ENCODE measurements at places on chromosomes 1 and 21.

DNA sequence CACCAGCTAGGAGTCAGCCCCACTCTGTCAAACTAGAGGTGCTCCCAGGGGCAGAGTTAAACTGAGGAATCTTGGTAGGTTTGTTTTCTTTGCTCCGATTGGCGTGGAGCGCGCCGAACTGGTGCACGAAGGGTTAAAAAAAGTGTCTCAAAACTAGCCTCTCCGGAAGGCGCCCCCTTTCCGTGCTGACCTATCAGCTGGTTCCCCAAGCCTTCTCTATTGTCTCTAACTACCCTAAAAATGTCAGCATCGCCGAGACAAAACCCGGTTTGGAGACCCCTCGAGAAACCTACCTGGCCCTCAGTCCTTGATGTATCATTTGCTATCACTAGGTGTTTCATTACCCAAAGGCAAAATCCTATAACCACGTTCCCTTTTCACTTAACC is 2.2 kb downstream of the TGFB2 start:
- DNase-seq: peak; percentile 59

DNA sequence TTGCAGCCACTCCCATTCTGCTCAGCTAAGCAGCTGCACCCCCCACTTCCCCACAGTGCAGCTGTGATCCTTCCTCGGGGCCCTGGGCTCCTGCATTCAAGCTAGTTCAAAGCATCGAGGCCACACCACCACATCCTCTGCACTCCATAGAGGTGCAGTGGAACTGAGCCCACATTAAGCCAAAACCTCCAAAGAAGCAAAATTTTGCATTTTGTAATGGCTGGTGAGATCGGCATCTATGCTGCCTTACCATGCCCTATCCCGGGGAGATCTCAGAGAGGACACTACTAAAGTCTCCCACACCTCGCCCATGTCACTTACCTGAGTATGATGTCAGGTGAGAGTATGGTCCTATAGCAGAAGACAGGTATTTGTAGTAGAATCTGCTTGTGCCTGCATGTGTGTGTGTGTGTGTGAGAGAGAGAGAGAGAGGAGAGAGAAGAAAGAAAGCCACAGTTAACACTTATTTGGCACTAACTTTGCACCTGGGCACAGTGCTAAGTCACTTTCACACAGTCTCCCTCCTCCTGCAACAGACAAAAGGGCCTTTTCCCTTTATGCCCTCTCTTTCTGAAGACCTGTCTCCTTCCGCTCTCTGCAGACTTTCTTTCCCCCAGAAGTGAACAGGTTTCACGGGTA is 89.8 kb downstream of the KIF14 start:
- DNase-seq: no peak

DNA sequence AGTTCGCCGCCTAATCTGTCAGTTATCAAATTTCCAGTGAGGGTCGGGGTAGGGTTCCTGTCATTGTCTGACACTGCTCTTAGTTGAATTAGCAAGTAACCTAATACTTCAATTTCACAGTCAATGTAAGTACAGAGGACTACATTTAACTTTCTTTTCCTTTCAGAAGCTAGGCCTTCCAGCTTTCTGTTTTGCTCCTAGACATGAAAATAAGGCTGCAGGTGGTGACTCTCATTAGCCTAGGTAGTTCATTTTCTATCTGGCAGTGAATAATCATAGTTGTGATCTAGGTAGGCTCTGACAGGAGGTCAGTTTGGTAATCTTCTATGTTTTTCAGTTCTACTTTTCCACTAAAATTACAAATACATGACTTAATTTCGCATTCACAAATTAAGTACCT is 783.1 kb downstream of the MRPL39 start:
- no peak for DNase-seq

GRCh38 chr1:231596337-231596791 is 30.2 kb upstream of the DISC1 start:
- no peak for DNase-seq

DNA sequence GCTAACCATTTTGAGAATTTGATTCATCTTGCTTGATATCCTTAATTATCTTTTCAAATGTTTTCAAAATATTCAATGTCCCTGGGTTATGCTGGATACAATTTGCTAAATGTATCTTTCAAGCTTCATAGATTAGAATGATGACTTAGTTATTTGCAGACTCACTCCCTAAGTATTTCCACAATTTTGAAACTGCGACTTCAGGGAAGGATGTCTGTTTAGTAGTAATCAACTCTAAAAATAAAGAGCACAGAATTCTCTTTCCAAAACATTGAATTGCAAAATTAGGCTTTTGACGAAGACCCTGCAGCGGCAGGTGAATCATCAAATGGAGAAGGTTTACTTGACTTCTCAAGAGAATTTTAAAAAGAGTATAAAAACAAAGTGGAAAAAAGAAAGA is 14.2 kb downstream of the RGS1 start:
- DNase-seq: peak; percentile 5

- no peak for DNase-seq
Observed at GRCh38 chr1:186678155-186678554, 2.1 kb downstream of the PTGS2 start.

- DNase-seq: peak; percentile 86
Observed at GRCh38 chr1:57124768-57125446, 159.1 kb upstream of the C8B start.

- no peak for DNase-seq
Observed at GRCh38 chr1:207009945-207010344, 22.6 kb downstream of the C1orf116 start.
